Stimulated activated CD4-positive, alpha-beta T cell treated with anti-CD3 and anti-CD28 coated beads, Interleukin-1b, Interleukin-23, amount 100 ng/mL, for 4 hours (primary cell): ENCODE measurements at places on chromosomes 5 and 9.

GRCh38 chr9:125648294-125648693 lies 58.7 kb downstream of the MAPKAP1 start:
- DNase-seq, result no peak

GRCh38 chr5:87916320-87916719 lies 352.3 kb downstream of the TMEM161B start:
- DNase-seq, result no peak

GRCh38 chr9:131995382-131995781 lies 84.3 kb downstream of the MED27 start:
- DNase-seq, result no peak

DNA sequence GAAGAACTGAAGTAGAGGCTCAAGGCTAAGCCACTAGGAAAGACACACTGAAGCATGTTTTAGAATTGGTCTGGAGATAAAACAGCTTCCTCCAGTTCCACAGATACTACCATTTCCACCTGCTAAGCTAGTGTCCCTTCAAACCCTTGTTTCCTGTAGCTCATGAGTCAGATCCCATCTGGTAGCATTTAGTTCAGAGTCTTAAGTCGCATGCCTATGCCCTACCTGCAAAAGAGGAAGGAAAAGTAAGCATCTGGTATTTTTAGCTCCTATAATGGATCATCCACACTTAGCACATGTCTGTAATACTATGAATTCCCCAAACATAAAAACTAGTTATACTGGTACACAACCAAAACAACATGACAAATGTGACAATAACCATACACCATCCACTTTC lies 92.1 kb downstream of the CDKN2A start:
- no peak for DNase-seq

GRCh38 chr9:77463151-77463550 lies 185.0 kb downstream of the GNA14 start:
- no peak for DNase-seq

GRCh38 chr5:172123269-172123692 lies 64.7 kb downstream of the STK10 start:
- DNase-seq, result no peak

DNA sequence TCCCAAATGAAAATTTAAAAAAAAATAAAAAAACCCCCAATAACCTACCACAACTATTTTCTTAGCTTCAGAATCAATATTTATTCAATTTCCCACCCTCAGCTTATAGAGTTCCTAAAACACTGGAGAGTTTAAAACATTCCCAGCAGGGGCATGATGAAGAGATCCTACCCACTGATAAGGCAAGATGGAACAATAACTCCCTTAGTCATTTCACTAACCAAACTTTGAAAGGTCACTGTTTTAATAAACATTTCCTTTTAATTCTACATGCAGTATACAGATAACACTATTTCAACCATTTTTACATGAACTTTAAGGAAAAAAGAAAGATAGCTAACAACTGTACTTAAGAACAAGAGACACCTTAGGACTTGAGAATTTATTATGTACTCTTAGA lies 34.9 kb upstream of the ACOT12 start:
- DNase-seq, result no peak

GRCh38 chr5:82160948-82161347 lies 117.2 kb downstream of the RPS23 start:
- no peak for DNase-seq

GRCh38 chr9:93267681-93268505 lies 84.0 kb downstream of the WNK2 start:
- no peak for DNase-seq

- no peak for DNase-seq
These were observed 109.9 kb downstream of the EDIL3 start for GRCh38 chr5:84274585-84275468.

- no peak for DNase-seq
These were observed 146.4 kb downstream of the ENTREP1 start for GRCh38 chr9:69471433-69471832.

DNA sequence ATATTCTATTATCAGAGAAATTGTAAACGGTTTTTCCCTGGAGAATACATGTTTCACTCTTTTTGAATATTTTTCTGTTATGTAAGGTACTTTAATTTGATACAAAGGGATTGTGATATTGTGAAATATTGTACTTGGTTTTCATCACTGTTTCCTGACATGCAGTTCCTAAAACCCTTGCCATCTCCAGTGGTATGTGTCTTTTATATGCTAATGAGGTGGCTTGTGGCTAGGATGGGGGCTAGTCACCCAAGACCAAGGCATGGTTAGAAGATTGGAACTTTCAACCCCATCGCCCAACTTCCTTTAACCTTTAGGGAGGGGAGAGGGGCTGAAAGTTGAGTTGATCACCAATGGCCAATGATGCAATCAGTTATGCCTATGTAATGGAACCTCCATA lies 160.6 kb downstream of the TAF11L14 start:
- DNase-seq, result no peak

- no peak for DNase-seq
These were observed 164.6 kb downstream of the ROR2 start for GRCh38 chr9:91785447-91785842.

GRCh38 chr5:179795049-179795862 lies 1.5 kb downstream of the LTC4S start:
- no peak for DNase-seq

- no peak for DNase-seq
These were observed 203.5 kb upstream of the DAPK1 start for GRCh38 chr9:87294126-87294525.

- no peak for DNase-seq
These were observed 2.1 kb downstream of the CACNA1B start for GRCh38 chr9:137879566-137880150.

- DNase-seq, result no peak
These were observed 193.2 kb downstream of the MAPKAP1 start for GRCh38 chr9:125513668-125514413.

GRCh38 chr9:110750272-110750671 lies 81.7 kb downstream of the MUSK start:
- no peak for DNase-seq

DNA sequence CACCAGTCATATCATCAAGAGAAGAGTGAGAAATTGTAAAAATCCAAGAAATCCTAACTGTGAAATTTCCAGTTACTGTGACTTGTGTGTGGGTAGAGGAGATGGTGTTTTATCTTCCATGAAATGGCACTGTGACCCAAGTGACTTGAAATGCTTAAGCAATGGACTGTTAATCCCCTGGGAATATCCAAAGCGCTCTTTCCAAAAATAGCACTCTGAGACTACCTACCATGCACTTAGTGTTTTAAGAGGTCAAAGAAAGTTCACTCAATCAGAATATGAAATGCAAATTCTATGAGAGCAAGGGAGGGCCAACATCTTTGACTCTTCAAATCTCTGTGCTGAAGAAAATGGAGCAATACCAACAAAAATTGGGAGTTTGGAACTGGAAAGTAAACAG lies 244.0 kb downstream of the GABRB2 start:
- DNase-seq, result no peak

- DNase-seq, result no peak
These were observed 91.0 kb downstream of the OLFM1 start for GRCh38 chr9:135178498-135178897.

GRCh38 chr5:135092476-135092875 lies 58.4 kb upstream of the PITX1 start:
- DNase-seq, result no peak

DNA sequence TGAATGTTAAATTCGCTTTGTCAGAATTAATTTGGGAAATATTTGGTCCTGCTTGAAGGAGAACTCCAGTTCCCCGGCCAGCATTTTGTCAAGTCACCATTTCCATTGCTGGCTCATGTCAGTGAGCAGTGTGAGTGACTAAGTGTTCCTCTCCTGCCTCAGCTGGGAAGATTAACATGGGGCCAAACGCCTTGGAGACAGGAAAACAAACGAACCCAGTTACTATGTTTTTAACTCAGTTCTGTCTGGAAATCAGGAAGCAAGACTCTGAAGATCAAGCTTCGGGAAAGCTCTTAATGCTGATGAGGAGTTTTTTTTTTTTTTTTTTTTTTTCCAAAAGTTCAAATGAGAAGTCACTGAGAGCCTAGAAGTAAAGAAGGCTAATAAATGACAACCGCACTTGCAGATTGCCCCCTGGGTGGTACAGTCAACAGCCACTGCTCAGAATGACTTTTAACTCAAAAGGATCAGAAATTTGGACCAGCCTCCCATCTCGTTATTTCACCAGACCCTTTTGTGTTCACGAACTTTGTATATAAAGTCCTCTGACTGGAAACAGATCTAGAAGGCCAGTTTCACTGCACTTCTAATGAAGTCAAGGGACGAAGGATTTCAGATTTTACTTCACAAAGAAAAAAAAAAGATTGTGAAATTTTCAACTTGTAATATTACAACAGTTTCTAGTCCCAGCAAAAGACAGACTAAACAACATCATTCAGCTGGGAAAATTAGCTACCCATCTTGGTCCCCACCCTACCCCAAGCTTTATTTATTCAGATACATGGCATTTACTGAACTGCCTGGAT lies 121.3 kb downstream of the LHFPL2 start:
- no peak for DNase-seq

- DNase-seq, result no peak
These were observed 49.4 kb downstream of the MEF2C start for GRCh38 chr5:88833371-88834130.

DNA sequence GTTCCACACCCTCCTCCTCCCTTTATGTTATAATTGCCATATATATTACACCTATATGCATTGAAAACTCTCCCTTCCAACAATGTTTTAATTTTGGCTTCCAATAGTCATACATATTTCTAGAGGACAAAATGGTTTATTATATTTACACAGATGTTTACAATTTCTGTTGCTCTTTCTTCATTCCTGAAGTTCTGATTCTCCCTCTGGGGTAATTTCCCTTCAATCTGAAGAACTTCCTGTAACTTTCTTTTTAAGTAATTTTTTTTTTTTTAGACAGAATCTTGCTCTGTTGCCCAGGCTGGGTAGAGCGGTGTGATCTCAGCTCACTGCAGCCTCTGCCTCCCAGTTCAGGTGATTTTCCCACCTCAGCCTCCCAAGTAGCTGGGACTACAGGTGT lies 173.0 kb upstream of the MAP1B start:
- no peak for DNase-seq

DNA sequence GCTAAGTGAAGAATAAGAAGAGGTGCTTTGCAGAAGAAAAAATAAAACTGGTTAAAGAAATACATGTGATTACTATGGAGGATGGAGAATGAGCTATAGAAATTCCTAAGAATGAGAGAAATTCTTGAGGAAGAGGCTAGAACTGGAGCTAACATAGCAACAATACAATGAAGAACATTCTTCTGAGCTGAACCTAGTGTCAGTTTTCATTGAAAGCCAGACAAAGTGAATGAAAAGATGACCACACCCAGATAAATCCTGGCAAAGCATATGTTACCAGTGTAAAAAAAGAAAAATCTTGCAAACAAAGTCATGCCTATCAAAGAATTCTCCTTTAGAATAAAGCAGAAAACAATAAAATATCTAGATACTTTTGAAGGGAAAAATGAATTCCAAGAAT lies 39.6 kb downstream of the SGCD start:
- no peak for DNase-seq

DNA sequence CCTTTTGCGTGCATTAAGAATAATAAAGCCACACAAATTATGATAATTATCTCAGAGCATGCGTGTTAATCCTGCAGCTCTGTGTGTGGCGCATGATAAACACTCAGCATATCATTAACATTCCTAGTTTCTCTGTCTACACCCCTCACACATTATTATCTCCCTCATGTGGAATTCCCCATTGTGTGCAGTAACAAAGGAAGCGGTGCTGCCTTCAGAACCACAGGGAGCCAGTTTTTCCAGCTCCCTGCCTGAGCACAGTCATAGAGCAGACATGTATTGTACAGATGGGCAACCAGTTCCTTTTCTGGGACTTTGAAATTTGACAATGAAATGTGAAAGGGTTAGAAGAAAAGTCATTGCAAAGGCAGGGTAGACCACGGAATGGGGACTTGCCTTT lies 1365.5 kb upstream of the CDH9 start:
- DNase-seq, result no peak

DNA sequence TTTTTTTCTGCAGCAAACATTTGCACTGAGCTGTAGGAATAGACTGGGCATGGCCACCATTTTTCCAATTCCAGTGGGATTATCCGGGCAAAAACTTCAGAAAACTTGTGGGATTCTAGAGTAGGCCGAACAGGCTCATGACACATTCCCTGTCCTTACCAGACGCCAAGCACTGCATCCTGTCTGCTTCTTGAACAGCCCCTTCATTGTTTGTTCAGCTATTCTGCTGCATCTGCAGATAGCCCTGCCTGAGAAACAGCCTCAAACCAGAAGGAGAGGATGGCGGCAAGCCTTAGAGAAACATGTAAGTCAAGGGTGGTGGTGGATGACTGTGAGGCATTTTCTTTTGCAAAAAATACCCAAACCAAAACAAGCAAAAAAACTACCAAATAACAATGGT lies 111.8 kb upstream of the NTRK2 start:
- DNase-seq, result no peak

DNA sequence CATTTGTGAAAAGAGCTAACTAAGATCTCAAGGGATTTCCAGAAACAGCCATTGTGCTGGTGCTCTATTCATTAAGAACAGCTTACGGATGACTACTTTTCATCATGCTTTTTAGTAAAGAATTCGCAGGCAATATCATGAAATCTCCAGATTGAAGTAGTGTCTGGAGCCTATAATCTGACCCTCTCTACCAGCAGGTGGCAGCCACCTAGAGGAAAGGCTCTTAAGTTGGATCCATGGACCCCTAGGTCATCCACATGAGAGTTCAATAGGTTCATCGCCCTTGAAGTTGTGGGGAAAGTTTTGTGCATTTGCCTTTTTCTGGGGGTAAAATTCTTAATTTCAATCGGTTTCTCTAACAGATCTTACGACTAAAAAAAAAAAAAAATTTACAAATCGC lies 82.3 kb downstream of the SLC1A3 start:
- DNase-seq, result no peak

DNA sequence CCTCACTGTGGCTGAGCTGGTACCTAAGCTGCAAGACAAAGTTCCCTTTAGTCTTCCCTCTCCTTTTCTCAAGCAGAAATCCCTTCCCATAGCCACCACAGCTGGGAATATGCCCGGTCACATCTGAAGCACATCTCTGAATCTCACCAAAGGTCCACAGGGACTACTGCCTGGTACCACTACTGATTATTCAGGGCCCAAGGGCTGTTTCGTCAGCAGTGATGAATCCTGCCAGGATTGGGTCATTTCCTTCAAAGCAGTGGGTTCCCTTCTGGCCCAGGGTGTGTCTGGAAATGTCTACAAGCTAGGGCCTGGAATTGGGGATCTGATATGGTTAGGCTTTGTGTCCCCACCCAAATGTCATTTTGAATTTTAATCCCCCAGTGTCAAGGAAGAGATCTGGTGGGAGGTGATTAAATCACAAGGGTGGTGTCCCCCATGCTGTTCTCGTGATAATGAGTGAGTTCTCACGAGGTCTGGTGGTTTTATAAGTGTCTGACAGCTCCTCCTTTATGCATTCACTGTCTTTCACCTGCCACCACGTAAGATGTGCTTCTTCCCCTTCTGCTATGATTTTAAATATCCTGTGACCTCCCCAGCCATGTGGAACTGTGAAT lies 83.2 kb upstream of the FST start:
- DNase-seq, result no peak
